Effector memory CD8-positive, alpha-beta T cell (primary cell): ENCODE measurements at places on chromosomes 3 and 15.

- no peak for DNase-seq
These were observed 1010.0 kb upstream of the CADM2 start for GRCh38 chr3:83948771-83949170.

DNA sequence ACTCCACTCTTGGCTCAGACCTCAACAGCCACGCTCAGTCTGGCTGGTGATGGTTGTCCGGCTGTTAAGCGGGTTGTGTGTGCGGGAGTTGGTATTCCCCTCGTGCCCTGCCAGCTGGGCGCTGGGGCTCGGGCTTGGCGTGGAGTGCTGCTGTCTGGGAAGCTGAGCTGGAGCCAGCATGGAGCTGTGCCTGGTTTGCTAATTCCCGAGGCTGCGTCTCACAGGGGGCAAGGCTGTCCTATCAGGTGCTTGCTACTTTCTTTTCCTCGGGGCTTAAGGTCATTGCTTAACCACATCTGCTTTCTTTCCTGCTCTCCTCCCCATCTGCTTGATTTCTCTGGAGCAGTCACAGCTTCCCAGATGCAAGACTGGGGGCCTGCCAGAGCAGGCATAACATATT lies 29.9 kb downstream of the PDIA5 start:
- no peak for DNase-seq

- no peak for DNase-seq
These were observed 44.3 kb upstream of the MRPS22 start for GRCh38 chr3:139299261-139300132.

DNA sequence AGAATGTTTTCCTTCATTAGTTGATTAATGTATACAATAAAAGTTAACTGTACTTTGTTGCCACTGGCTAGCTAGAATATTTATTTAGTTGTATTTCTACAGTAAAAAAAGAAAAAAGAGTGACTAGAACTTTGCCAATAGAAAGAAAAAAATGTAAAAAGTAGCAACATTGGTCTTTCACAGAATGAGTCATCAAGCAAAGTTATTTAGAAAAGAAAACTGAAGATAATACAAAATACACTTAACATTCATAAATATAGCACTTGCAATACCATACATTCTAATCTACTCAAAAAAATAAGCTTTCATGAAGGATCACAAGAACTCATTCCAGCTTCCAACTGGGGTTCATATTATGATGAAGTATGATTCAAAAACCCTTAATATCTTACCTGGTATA lies 83.4 kb downstream of the AQR start:
- no peak for DNase-seq
